Occipital lobe (tissue), 3 donors: ENCODE measurements at places on chromosomes 4 and X. TPM values are rescaled to one million over a fixed set of nuclear protein-coding genes. Genes with fewer than 3 reads are reported as not detected.

UCHL1 gene
- total RNA-seq: 839 TPM

C4orf54 gene
- total RNA-seq: 0.47 TPM

OCRL gene
- total RNA-seq: 33.4 TPM

MAPK10 gene
- total RNA-seq: 265 TPM

GCNA gene
- 3.0 TPM for total RNA-seq

CDX4 gene
- not detected for total RNA-seq

DNA sequence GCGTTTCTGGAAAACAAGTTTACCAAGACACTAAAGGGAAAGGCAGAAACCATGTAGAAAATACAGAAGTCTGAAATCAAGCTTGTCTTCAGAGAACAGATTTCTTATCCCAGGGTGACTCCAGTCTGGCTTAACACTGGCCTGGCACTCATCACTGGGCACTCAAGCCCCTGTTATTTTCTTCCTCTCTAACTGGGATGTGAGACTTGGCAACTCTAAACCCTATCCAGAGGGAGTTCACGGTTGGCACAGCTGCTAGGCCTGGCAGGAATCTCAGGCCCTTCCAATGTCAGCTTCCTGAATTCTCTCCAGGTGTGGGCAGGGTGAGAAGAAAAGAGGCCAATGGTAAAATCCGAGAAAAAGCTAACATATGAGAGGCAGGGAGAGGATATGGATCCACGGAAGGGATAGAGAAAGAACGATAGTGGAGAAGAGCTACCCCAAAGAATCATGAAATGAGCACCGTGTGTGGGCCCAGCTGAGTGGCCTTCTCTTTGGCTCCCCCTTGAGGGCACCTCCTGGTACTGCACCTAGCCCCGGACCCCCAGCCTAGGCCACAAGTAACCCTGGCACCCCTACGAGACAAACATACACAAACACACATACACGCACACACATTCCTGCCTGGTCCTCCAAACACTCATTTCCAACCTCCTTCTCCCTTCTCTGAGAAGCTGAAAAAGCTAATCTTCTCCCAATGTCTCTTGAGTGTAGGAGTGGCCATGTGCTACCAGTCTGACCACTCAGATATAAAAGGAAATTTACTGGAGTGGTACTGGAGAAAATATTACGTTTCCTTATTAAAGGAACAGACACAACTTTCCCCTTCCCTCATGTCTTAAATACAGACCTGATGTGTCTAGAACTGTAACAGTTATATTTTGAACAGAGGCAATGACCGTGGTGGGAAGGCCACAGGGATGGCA, 16.6 kb upstream of the PTCHD1 start:
- DNase-seq: no peak

DNA sequence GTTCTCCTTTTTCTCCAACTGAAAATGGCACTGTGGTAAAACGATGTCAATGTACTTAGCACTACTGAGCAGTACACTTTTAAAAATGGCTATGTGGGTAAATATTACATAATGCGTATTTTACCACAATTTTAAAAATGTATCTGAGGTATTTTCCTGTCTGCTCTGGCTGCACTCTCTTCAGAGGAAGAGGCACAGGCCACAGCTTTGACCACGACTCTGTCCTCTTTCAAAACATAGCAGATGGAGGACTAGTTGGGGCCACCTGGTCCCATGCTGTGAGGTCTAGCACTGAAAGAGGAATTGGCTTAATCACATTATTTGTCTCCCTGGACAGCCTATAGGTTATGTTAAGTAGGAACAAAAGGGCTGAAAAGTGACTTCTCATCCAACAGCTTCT, 5.2 kb downstream of the KCNE5 start:
- DNase-seq: no peak

GRCh38 chr4:169286562-169287301, 16.0 kb upstream of the SH3RF1 start:
- DNase-seq: no peak

DNA sequence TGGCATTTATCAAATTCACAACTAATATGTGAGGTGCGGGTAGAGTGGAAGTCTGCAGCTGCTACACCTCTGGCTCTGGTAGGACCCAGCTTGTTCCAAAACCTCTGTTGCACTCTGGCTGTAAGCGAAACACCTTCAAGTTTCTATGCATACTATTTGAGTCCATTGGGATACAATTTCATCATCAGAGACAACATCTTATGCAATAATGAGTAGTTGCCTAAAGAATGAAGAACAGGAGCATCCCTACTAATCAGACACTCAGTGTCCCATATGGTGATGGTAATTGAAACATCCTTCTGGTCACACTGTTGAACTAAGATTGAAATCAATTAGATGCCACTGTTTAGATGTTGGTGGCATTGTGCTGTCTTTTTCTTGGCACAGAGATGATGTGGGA, 178.4 kb downstream of the MGST2 start:
- DNase-seq: no peak

DNA sequence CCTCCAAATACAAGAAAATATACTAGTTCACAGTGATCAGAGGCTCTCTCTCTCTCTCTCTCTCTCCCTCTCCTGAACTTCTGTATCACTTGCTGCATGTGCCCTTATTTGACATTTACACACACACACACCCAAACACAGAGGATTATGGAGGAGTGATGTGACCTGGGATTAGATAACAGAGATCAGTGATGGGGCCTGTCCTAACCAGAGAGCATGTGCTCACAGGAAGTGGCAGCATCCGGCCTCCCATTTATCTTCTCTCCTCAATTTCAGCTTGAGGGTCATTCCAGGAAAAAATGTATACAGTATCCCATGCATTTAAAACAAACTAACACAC, 143.0 kb downstream of the TSPAN5 start:
- DNase-seq: no peak

- DNase-seq: no peak
Measured at GRCh38 chrX:9903146-9903545, 64.0 kb upstream of the CLDN34 start.

- DNase-seq: no peak
Measured at GRCh38 chr4:143026459-143027170, 158.1 kb upstream of the USP38 start.

GRCh38 chr4:26228883-26229282, 91.9 kb upstream of the RBPJ start:
- no peak for DNase-seq

- no peak for DNase-seq
Measured at GRCh38 chr4:122765692-122766352, 33.3 kb downstream of the BBS12 start.

GRCh38 chr4:111641813-111642579, 503.3 kb upstream of the FAM241A start:
- DNase-seq: peak; percentile 22
